ENCODE measurements at places on chromosomes 6 and 20.
A peak's percentile ranks its signal among the peaks of the same experiment; 100 is the strongest.

GRCh38 chr6:43715056-43715788 is 27.6 kb upstream of the MRPS18A start:
- no peak for DNase-seq

DNA sequence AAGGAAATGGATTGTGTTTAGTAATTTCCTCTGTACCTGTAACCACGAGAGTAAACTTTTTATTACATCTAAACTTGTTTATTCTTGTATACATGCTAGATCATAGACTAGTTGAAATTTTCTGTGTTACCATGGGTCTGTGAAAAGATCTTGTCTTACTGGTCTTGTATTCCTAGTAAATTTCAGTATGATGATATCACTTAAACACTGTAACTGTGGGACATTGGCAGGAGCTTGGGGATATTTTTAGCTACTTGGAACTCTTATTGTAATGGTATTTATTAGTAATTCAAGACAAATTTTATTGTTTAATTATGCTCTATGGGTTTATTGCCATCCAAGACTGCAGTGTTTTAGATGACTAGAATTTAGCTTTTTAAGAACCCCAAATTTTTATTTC is 25.9 kb upstream of the TULP4 start:
- peak; percentile 61 for DNase-seq

- DNase-seq: peak; percentile 97
Observed at GRCh38 chr6:45697605-45698004, 318.1 kb downstream of the CLIC5 start.

DNA sequence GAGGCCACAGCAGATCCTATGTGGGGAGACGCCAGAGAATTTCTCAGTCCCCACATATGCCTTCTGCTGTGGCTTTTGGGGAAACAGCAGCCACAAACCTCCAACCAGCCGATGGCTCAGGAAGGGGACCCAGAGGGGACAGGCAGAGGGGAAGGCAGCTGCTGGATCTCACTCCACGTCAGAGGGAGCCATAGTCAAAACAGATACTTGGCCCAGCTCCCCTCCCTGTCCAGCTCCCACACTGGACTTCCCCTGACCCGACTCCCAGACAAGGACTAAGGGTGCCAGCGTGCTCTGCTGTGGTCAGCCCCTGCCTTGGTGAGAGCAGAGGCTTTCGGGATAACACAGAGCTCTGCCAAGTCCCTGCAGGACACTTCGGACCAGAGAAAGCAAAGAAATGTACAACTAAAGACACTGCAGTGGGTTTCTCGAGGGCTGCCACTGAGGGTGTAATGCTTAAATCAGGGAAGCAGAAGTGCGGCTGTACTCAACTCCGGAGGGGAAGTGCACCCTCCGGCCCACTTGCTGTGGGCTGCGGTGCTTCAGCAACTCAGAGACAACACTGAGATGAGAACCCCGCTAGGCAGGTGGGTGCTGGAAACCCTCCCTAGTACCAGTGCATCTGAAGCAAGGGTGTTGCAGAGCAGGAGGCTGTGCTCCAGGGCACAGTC is 47.2 kb downstream of the RRBP1 start:
- DNase-seq: no peak

GRCh38 chr6:114167583-114168576 is 174.9 kb downstream of the HS3ST5 start:
- no peak for DNase-seq

- DNase-seq: peak; percentile 74
Observed at GRCh38 chr6:37624606-37625574, 72.8 kb downstream of the MDGA1 start.

- peak; percentile 93 for DNase-seq
Observed at GRCh38 chr20:46814366-46815232, 80.0 kb upstream of the EYA2 start.

DNA sequence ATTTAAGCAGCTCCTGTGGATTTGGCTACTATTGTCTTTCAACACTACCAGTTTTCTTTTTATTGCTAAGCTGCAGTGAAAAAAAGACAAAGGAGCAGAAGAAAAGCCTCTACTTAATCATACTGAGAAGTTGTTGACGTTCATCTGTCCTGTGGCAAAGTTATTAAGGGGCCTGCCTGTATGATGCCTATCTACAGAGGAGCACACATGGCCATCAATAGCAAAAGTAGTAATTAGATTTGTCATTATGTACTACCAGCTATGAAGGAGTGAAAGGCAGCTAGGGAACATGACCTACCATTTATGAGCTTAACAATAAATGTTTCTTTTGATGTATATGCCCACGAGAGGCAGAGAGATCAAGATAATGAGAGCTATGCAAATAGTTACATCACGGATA is 620.9 kb downstream of the PHF3 start:
- no peak for DNase-seq

DNA sequence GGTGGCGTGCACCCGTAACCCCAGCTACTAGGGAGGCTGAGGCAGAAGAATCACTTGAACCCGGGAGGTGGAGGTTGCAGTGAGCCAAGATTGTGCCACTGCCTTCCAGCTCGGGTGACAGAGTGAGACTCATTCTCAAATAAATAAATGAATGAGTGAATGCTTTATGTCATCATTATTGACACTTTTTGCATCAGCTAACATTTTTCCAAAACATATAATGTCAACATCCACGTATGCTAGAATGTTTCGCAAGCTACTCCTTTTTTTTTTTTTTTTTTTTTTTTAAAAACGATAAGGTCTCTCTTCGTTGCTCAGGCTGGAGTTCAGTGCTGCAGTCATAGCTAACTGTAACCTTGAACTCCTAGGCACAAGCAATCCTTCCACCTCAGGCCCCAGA is 72.2 kb downstream of the SENP6 start:
- DNase-seq: no peak

DNA sequence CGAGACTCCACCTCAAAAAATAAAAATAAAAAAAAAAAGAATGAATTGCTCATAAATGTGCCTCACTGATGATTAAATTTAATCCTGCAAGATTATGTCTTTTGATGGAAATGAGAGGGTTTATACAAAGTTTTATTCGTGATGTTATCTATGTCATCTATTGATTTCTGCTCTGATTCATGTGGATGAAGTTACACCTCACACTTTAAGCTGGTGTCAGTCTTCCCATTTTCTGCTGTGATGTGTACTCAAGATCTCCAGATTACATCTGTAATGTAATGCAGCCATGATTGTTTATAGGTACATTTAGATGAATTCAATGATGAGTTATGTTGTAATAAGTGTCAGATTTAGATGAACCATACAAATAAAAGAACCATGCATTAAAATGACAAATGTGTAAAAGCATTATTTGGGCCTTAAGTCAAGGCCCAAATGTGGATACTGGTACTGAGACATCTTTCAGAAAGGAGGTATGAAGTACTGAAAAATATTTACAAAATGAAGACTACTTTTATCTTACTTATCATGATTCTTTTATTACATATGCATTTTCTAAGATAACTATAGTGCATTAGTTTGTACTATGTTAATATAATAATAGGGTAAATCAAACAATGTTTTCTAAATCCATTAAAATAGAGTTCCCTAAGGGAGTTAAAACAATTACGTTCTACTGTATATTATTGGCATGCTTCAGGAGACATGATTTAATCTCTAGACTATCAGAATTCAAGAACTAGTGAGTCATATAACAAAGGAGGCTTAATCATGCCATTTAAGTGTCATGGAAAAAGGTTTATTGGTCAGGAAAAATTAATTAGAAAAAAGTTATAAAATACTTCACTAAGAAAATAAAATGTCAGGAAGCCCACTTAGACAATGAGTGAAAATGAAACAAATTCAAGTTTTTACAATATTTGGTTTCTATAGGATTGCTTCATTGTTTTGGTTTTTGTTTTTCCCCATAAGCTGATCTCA is 34.5 kb downstream of the HCRTR2 start:
- no peak for DNase-seq

GRCh38 chr6:40579101-40579500 is 8.1 kb downstream of the LRFN2 start:
- no peak for DNase-seq

DNA sequence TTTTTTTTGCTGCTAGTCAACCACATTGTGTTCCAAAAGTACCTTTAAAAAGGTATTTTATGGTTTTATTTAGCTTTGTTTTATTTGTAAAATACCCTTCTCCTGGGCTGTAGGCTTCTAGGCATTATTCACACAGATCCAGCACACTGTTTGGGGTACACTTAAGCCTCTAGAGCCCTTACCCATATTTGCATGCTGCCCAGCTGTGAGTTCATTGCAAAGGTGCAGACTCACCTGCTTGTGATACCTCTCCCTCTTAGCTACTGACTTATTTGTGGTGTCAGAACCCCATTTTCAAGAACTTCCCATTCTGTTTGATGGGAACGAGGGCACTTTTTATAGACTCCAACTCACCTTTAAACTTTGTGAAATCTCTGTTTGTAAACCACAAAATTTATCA is 69.8 kb downstream of the RIN2 start:
- DNase-seq: no peak

- peak; percentile 33 for DNase-seq
Observed at GRCh38 chr6:56025795-56026194, 150.4 kb upstream of the BMP5 start.

Data from astrocyte of the hippocampus (primary cell).